GM23338 (cell line): ENCODE measurements at places on chromosomes 5 and 9. TPM values are rescaled to one million over a fixed set of nuclear protein-coding genes. Genes with fewer than 3 reads are reported as not detected.

DNA sequence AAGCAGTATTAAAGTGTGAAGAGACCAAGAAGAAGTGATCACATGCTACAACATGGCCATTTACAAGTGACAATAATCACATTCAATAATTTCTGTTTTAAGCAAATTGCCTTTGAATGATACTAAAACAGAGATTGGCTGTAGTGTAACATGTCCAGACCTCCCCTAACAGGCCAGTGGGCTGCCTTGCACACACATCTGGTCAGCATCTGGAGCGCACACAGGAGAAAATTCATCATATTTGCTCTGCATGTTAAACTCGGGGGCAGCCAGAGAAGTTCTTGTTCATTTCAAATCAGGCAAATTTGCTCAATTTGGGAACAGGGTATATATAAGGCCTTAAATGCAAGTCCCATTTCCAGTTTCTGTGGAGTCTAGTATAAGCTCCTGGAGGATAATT is 111.1 kb upstream of the FBXL7 start:
- DNase-seq = no peak

DNA sequence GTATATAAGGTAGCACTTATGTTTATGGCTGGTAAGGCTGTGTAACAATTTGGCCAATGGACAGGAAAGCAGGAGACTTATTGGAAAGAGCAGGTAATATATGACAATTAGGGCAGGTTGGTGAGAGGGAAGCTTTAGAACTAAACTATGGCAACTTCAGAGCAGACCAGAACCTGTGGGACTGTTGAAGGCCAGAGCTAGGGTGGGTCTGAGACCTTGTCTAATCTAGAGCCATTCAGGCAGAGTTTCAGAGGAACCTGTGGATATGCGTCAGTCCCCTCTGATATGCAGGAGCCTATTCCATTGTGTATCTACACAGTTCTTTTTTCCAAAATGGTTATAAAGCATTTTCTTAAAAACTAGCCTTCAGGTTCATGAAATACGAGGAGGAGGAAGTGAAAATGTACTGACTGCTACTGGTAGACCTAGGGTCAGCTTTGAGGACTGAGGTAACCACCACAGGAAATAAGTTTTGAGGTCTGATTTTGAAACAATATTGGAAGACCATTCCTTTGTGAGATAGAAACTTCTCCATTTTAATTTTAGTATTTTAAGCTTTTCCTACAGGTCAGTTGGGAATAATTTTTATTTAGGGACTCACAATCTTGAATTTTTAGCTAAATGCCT is 37.6 kb downstream of the ELL2 start:
- no peak for DNase-seq

GRCh38 chr9:125495172-125496119 is 211.6 kb downstream of the MAPKAP1 start:
- DNase-seq = no peak

The CD74 gene
- 98.4 and 105 TPM in 2 replicates for polyA plus RNA-seq

- DNase-seq = no peak
Observed at GRCh38 chr5:130323804-130324454, 419.7 kb downstream of the CHSY3 start.

DNA sequence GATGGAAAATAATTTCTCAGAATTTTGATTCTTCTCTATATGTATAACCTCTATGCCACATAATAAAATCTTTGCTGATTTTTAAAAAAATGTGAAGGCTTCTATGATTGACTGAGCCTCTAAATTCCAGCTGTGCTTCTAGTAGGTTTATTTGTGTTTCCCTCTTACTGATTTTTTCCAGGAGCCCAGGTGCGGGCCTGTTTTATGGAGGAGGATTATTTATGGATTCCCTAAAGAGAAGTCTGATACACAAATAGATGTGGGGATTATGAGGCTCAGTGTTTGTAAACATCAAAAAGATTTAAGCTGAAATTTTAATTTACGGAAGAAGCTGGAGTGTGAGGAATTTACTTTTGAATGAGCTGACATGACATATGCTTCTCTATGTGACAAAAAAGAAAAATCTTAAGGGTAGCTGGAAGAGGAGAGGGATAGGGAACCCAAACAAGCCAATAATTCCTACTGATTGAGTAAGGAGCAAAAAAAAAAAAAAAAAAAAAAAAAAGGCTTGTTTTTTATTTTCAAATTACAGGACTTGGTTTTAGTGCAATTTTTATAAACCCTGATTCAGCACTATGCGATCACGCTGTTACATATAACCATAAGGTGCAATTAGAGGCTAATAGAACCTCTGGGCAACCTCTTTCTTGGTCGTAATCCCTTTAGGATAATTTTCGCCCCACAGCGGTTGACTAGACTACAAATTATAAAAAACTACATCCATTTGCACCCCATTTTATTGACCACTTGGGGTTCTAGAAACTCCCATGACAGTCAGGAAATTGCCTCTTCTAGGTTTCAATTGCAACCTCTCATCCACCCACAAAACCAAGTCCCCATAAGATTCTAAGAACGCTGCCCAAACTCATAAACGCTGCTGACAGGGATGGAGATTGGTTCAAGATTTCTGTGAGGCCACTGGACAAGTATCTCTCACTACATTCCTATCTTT is 44.4 kb upstream of the RAI14 start:
- no peak for DNase-seq

DNA sequence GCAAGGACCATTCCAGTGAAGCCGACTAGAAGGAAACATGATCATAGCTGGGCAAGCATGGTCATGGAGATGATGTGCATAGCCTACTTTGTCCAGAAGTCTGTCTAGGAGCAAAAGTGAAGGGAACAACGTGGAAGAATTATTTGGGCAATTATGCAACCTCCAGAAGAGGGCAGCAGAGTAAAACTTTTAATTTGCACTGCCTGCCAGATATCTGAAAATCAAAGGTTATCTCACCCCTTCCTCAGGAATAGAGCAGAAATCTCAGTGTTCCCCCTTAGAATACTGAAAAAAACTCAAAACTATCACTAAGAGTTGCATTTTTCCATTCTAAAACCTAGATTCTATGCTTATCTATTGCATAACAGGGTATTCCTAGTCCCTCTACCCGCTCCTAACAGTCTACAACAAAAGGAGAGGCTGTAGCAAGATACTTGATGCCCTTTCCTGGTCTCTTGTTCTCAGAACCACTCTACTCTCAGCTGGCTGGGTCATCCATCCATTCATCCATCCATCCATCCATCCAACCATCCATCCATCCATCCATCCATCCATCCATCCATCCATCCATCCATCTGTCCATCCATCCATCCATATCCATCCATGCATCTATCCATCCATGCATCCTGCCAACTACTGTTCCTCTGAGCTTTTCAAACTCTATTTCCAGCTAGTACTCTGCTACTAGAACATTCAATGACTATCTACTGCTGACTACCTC is 8.4 kb upstream of the SETD9 start:
- peak; percentile 63 for DNase-seq

The PCDHGA9 gene
- polyA plus RNA-seq = 0.50 and 0.54 TPM in 2 replicates

GRCh38 chr9:108467653-108468324 is 388.0 kb downstream of the ACTL7B start:
- DNase-seq = no peak

DNA sequence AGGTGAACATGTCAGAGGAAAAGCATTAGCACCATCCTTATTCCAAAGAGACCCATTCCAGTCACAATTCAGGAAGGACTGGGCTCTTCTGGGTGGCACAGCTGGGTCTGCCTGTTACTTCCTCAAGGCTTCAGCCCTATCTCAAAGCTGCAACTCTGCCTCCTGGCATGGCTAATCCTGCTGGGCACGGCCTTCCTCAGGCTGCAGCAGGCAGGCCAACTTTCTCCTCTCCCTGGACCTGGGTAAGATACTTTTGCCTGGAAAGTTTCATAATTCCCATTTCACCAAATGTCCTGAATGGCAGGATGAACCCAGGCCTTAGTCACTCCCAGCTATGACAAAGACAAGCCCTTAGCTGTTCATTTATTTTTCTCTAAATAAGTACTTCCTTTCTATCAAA is 50.1 kb downstream of the MACROH2A1 start:
- no peak for DNase-seq

DNA sequence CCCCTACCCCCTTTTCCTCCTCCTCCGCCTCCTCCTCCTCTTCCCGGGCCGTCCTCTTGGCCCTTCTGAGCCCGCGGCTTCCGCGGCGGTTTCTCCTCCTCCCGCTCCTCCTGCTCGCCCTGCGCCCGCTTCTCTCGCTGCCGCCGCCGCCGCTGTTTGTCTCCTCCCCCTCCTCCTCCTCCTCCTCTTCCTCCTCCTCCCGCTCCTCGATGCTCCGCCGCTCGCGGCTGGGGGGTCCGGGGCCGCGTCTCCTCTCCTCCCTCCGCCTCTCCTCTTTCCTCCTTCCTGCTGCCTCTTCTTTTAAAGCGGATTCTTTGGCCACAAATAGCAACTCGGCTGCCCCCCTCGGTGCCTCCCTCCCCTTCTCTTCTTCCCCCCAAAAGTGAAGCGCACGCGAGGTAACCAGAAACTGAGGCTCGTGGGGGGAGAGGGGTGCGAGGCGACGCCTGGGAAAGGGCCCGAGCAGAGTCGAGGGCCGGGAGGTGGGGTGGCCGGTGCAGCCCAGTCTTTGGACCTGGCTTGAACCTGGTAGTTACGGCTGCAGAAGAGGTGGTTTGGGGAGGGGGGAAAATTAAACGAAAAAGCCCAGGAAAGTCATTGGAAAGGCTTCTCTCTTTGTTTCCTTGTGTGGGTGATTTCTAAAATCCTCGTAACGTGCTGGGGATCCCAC is 1058.5 kb upstream of the DMAC1 start:
- peak; percentile 86 for DNase-seq

DNA sequence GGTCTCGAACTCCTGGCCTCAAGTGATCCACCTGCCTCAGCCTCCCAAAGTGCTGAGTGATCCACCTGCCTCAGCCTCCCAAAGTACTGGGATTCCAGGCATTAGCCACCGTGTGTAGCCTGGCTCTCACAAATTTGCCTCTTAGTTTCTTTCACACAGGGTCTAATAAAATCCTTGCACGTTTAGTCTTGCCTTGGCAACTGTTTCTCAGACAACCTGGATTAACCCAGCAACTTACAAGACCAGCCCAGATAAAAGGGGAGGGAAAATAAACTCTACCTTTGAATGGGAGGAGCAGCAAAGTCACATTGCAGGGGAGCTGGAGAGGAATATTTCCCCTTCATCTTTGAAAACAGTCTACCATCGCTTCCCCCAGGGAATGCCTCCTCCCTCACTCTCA is 29.3 kb upstream of the GNA14 start:
- no peak for DNase-seq

GRCh38 chr5:62828742-62829603 is 250.4 kb downstream of the LRRC70 start:
- peak; percentile 42 for DNase-seq

The PCDHA11 gene
- 8.5 and 11.6 TPM in 2 replicates for polyA plus RNA-seq

The NKD2 gene
- 10.0 and 11.9 TPM in 2 replicates for polyA plus RNA-seq

DNA sequence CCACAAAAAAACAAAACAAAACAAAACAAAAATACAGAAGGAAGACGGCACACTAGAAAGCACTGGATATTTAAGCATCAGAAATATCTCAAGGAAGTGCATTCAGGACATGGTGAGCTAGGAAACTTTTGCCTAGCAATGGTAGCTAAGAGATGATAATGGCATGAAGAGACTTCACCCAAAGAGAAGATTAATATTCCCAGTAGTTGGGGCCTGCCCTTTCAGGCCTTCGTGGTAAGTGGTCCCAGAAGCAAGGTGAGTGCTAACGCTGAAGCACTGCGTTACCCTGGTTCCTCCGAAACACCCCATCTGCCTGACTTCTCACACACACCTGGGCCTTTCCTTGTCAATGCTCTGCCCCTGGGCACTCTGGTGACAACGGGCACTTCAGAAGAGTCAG is 585.2 kb downstream of the RAB3C start:
- no peak for DNase-seq

DNA sequence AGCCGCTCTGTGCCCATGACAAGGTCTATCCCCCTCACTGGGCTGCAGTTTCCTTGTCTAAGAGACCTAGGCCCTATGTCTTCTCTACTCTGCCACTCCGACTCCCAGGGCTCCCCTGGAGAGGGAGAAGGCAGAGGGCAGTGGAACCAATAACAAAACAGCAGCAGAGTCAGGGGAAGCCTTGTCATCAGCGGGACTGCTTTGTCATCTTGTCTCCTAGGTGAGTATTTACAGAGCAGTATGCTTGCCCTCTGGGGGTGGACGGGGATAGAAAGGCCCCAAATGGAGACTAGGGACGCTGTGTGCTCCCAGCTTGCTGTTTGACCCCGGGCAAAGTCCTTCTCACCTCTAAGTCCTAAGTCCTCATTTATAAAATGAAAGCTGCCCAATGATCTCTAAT is 318.5 kb downstream of the CDK5RAP2 start:
- no peak for DNase-seq

DNA sequence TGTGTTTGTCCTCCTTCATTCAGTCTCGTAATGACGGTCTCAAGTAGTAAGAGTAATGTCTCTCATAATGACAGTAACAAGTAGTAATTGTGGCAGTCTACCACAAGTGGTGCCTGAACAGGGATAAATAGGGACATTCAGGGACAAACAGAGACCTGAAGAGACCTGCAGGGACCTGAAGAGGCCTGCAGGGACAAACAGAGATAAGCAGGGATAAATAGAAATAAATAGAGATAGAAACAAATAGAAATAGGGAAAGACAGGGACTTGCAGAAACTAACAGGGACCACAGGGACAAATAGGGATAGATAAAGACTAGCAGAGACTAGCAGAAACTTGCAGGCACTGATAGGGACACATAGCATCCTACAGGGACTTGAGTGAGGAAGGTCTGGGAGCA is 7.9 kb downstream of the UGT3A2 start:
- no peak for DNase-seq

DNA sequence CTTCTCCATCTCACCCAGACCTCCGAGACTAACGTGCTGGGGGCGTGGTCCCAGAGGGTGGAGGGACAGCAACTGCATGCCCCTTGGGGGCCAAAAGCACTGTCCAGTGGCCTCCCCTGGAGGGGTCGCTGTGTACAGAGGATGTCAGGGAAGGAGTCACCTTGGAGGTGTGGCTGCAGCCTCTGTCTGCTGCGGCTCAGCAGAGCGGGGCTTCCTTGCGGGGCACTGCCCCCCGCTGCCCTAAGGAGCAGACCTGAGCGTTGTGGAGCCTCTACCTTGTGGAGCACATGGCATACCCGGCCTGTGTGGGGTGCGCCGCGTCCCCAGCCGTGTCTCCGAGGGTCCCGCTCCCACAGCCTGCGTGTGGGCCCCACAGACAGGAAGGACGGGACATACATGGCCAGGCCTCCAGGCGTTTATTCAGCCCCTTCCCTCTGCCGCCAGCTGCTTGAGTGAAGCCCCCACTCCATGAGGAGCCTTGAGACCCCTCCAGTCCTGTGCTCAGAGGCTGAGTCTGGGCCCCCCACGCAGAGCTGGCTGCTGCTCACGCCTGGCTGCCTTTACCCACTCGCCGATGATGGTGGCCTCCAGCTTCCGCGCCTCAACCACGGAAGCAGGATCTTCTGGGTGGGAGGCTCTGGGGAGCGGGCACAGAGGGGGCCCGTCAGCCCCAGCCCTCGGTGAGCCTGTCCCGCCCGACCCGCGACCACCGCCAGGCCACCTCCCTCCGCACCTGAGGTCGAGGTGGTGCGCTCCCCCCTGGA is 4.2 kb downstream of the DPP7 start:
- no peak for DNase-seq

GRCh38 chr5:127517110-127517479 is 345 bp upstream of the PRRC1 start:
- no peak for DNase-seq

GRCh38 chr9:36765468-36766341 is 193.0 kb downstream of the MELK start:
- peak; percentile 94 for DNase-seq
